ENCODE measurements at places on chromosomes 13 and 19.

GRCh38 chr13:47478985-47479384 lies 522.1 kb downstream of the SUCLA2 start:
- DNase-seq, result no peak

DNA sequence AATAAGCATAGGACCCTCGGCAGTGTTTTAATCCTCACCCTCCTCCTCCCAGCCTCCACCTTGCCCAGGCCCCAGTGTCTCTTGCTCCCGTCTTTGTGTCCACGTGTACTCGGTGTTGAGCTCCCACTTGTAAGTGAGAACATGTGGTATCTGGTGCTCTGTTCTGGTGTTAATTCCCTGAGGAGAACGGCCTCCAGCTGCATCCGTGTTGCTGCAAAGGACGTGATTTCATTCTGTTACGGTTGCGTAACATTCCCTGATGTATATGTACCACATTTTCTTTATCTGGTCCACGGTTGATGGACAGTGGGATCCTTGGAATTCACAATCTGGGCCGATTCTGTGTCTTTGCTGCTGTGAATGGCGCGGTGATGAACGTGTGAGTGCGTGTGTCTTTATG lies 44.7 kb upstream of the TFDP1 start:
- no peak for DNase-seq

GRCh38 chr19:3897936-3898335 lies 17.5 kb downstream of the ATCAY start:
- DNase-seq, result no peak

DNA sequence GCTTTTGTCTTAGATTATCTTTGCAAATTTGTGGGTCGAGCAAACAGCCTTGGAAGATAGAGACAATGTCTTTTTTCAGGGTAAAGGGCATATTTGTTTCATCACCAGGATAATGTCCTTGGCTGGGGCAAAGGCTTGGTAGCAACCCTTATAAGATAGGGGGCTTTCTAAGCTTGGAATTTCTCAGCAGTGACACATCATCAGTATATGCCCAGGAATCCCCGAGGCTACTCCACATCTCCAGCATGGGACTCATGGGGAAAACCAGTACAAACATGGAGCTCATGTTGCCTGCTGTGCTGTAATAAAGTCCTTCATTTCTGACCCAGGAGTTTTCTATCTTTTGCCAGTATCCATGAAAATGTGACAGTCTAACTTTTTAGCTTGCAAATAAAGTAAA lies 77.1 kb downstream of the DCLK1 start:
- no peak for DNase-seq
